ENCODE measurements at places on chromosomes 16 and 17.

DNA sequence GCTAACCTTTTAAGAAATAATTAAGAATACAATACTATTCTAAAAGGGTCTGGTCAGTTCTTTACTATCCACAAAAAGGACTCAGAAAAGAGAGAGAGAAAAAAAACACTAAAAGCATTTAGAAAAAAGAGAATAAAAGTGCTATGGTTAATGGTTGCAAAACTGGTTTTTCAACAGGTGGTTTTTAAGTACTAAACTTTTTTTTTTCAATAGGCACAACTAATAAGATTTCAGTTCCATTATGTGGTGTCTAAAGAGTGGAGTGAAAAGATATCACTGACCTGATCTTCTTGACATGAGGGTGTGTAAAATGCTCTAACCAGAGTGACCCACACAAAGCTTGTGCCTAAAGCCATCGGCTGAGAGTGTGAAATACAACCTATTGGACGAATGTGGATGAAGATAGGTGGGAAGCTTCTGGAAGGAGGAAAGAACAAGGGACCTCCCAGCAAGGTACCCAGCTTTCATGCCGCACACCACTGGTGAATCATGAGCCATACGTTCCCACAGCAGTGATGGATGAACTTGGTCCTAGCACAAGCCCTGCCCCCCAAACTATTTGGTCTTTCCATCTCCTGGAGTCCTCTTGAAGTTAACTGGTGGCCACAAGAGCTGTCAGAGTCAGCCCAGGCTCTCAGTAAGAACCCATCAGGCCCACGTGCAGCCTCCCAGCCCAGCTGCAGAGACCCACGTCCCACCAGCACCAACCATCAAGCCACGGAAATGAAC lies 103.0 kb downstream of the ZFHX3 start:
- peaks cover 15% of the 10 kb centered on the region for H3K36me3 ChIP-seq
- no peak overlapping the region for H3K4me3 ChIP-seq
- no peak for DNase-seq
- peaks cover 1% of the 10 kb centered on the region for H3K27me3 ChIP-seq
- peaks cover 5% of the 10 kb centered on the region for H3K4me1 ChIP-seq
- no peak overlapping the region for H3K27ac ChIP-seq

DNA sequence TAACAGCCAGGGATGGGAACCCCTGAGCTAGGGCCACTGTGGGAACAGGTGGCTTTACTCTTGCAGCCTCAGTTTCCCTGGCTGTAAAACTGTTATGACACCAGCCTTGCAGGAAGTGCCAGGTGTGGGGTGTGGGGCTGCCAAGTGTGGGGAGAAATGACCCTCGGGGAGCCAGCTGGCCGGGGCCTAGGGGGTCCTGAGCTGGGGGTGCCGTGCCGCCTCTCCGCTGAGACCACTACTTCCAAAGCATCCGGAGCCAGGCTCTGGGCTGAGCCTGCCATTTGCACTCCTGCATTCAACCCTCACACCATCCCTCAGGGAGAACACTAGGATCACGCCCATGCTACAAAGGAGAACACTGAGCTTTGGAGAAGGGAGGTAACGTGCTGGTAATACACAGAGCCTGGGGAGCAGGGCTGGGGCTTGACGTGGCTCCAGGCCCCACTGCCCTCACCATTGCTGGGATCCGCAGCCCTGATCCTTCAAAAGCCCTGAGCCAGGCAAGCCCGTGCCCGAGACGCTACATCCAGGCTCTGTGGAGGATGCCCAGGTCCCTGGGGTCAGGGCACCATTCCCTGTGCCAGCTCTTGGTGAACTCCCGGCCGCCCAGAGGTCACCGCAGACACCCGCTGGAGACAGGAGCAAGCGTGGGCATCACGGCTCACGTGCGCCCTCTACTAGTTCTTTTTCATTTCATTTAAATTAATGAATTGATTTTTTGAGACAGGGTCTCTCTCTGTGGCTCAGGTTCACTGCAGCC lies 28.8 kb upstream of the GINS2 start:
- no peak overlapping the region for H3K27ac ChIP-seq
- H3K27me3 ChIP-seq: peaks cover 4% of the 10 kb centered on the region
- no peak overlapping the region for H3K4me3 ChIP-seq
- peaks cover 7% of the 10 kb centered on the region for H3K4me1 ChIP-seq
- H3K36me3 ChIP-seq: peaks cover 3% of the 10 kb centered on the region
- peak; percentile 72 for DNase-seq

- no peak for DNase-seq
- peaks cover 13% of the 10 kb centered on the region for H3K27me3 ChIP-seq
- H3K27ac ChIP-seq: no peak overlapping the region
- H3K4me3 ChIP-seq: no peak overlapping the region
- peaks cover 22% of the 10 kb centered on the region for H3K4me1 ChIP-seq
- no peaks in the 10 kb centered on the region for H3K36me3 ChIP-seq
These were observed 145.0 kb downstream of the SEC14L1 start for GRCh38 chr17:77285594-77286390.

DNA sequence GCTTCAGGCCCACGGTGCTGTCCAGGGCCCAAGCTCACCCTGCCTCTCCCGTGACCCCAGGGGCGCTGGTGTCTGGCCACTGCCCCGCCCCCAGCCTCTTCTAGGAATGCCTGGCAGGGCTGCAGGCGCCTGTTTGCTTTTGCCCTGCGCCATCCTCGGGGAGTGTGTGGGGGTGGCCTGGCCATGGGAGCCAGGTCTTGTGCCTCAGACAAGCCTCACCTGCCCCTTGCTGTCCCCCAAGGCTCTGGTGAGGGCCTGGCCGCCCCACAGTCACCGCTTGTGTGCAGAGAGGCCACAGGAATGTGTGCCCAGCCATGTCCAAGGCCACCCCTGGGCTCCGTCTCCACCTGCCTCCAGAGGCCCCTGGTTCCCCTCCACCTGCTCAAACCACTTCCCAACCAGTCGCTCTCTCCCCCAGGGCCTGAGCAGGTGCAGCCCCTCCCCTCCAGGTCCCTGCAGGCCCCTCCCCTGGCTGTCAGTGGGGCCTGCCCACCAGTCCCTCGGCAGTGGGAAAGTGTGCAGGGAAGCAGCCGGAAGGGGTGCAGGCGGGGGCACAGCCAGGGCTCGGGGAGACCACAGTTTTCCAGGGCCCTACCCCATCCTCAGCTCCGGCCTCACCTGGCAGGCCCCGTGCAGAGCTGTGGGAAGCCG lies 841 bp upstream of the IGFALS start:
- H3K4me3 ChIP-seq: no peak overlapping the region
- H3K4me1 ChIP-seq: no peaks in the 10 kb centered on the region
- peaks cover 10% of the 10 kb centered on the region for H3K36me3 ChIP-seq
- H3K27ac ChIP-seq: no peak overlapping the region
- no peaks in the 10 kb centered on the region for H3K27me3 ChIP-seq

GRCh38 chr17:76452127-76452659 lies 759 bp downstream of the UBE2O start:
- H3K27ac ChIP-seq: no peak overlapping the region
- H3K27me3 ChIP-seq: peaks cover 3% of the 10 kb centered on the region
- H3K4me3 ChIP-seq: peak overlapping the region; percentile 94
- no peaks in the 10 kb centered on the region for H3K36me3 ChIP-seq
- peaks cover 20% of the 10 kb centered on the region for H3K4me1 ChIP-seq
- peak; percentile 47 for DNase-seq

DNA sequence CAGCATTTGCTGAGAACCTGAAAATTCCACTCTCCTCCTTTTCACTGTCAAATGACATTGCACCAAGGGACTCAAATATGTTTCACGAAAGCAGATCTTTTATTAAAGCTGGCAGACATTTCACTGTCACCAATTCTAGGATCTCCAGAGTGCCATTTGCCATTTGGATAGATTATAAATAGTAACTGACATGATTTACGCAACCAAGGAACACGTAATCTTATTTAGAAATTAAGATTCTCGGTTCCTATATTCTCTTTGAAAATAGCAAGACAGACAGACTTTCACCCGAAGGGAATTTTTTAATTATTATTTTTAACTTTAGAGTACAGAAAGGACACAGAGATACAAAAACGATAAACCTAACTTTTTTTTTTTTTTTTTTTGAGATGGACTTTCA lies 49.6 kb downstream of the ANKFY1 start:
- no peaks in the 10 kb centered on the region for H3K27me3 ChIP-seq
- no peak overlapping the region for H3K4me3 ChIP-seq
- peaks cover 6% of the 10 kb centered on the region for H3K4me1 ChIP-seq
- peaks cover 9% of the 10 kb centered on the region for H3K36me3 ChIP-seq

DNA sequence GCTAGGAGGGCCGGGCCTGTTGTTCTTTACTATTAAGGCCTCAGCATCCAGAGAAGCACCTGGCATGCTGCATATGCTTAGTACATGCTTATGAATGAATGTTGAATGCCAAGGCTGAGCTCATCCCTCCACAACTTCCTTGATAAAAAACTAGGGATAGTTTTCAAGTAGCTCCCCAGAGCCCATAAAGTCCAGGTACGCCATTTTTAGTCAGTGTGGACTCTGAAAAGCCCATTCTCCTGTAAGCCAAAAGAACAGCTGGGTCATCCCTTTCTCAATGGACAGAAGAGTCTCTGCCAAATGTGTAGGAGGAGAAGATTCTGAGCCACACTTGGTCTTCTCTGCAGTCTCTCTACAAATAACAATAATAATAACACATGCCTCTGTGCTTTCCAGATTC lies 8.9 kb upstream of the ITGB3 start:
- DNase-seq: no peak
- no peaks in the 10 kb centered on the region for H3K36me3 ChIP-seq
- peaks cover 9% of the 10 kb centered on the region for H3K4me1 ChIP-seq
- H3K27ac ChIP-seq: no peak overlapping the region
- no peak overlapping the region for H3K4me3 ChIP-seq

DNA sequence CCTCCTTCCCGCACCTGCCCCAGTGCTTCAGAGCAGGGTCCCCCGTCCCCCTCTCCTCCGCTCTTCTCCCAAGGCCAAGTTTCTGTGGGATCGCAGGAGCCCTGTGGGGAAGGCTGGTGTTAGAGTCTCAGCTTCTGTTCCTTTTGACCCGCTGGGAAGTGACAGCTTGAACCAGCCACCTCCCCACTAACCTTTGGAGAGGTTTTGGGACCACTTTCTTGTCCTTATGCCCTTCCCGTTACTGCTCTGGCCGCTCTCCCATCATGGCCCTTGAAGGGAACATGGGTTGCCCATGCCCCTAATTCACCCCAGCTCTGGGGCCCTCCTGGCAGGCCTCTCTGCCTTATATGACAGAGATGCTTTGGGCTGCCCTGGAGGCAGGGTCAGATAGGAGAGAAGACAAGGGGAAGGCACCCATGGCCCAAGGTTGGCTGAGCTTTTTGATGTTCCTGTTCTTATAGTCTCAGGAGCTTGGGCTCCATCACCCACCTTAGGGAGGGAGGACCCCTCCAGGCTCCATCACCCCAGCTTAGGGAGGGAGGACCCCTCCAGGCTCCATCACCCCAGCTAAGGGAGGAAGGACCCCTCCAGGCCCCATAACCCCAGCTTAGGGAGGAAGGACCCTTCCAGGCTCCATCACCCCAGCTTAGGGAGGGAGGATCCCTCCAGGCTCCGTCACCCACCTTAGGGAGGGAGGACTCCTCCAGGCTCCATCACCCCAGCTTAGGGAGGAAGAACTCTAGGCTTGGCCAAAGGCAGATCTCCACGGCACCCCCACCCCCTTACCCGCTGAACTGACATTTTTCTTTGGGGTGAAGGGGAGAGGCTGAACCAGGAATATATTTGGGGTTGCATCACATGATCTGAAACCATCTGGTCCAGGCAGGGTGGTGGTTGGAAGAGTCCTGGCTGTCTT lies 45.0 kb downstream of the NT5M start:
- H3K27ac ChIP-seq: no peak overlapping the region
- peaks cover 1% of the 10 kb centered on the region for H3K27me3 ChIP-seq
- no peak overlapping the region for H3K4me3 ChIP-seq
- no peaks in the 10 kb centered on the region for H3K36me3 ChIP-seq
- DNase-seq: no peak

GRCh38 chr16:5075637-5076036 lies 4.0 kb downstream of the ALG1 start:
- H3K27ac ChIP-seq: no peak overlapping the region
- no peak overlapping the region for H3K4me3 ChIP-seq
- peaks cover 18% of the 10 kb centered on the region for H3K36me3 ChIP-seq
- H3K4me1 ChIP-seq: peaks cover 4% of the 10 kb centered on the region
- no peak for DNase-seq

DNA sequence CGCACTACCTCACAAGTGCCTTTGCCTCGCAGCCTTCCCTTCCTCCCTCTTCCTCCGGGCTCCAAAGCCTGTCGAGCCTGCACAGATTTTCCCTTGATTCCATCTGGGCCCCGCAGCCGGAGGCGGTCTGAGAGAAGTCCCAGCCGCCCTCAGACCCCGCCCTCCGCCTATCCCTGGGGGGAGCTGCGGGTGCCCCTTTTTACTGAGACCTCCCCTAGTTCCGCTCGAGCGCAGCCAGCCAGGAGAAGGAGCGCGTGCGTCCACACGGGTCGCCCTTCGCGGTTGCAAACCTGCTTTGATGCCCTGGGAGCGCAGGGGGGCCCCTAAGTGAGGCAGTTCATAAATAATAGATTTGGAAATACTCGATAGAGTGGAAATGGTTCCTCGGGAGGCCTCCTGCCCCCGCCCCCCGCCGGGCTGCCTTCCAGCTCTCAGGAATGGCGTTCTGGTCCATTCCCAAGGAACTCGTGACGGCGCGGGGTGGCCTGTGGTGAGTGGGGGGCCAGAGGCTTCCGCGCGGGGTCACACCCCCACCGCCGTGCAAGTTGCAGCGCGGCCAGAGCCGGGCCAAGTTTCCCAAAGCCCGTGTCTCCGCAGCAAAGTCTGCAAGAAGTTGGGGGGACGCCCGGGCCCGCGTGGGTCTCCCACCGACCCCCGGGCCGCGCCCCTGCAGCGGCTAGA lies 610 bp downstream of the C16orf74 start:
- no peak overlapping the region for H3K27ac ChIP-seq
- H3K4me3 ChIP-seq: peak overlapping the region; percentile 89
- H3K27me3 ChIP-seq: peaks cover 6% of the 10 kb centered on the region
- H3K4me1 ChIP-seq: peaks cover 26% of the 10 kb centered on the region
- DNase-seq: no peak

GRCh38 chr17:2336215-2336851 lies at the start of gene TSR1:
TSR1 (minus strand) TSS chr17:2336457; CDS start chr17:2336427, 30 bp downstream.
- peaks cover 10% of the 10 kb centered on the region for H3K36me3 ChIP-seq
- peak; percentile 91 for DNase-seq
- H3K4me3 ChIP-seq: peak within 1 kb of the TSS; percentile 99
- peak within 1 kb of the TSS; percentile 89 for H3K27ac ChIP-seq
- H3K27me3 ChIP-seq: peaks cover 10% of the 10 kb centered on the region

- peaks cover 24% of the 10 kb centered on the region for H3K4me1 ChIP-seq
- H3K27ac ChIP-seq: no peak overlapping the region
- H3K4me3 ChIP-seq: no peak overlapping the region
- no peak for DNase-seq
- no peaks in the 10 kb centered on the region for H3K27me3 ChIP-seq
These were observed 86.6 kb downstream of the SNX11 start for GRCh38 chr17:48194097-48194550.

DNA sequence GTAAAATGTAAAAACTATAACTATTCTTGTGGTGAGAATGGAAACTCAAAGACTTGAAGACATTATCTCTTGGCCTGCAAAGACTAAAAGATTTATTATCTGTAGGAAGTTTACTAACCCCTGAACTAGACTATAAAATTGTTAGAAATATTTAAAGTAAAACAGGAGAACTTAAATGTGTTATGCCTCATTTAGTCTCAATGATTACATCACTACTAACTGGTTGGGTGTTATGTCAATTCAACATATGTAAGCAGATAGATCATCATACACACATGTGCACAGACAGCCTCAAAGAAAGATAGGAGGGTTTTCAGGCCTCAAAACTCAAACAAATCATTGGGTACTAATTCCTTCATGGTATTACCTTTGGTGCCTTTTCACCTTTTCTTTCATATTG lies 7.6 kb downstream of the STX8 start:
- H3K4me1 ChIP-seq: peaks cover 7% of the 10 kb centered on the region
- no peak overlapping the region for H3K27ac ChIP-seq
- DNase-seq: no peak

- DNase-seq: peak; percentile 35
- H3K4me3 ChIP-seq: peak overlapping the region; percentile 94
- peaks cover 4% of the 10 kb centered on the region for H3K36me3 ChIP-seq
- H3K27me3 ChIP-seq: peaks cover 20% of the 10 kb centered on the region
- H3K27ac ChIP-seq: peak overlapping the region; percentile 80
These were observed 1.0 kb upstream of the ARMC5 start for GRCh38 chr16:31458073-31458843.

Data from endothelial cell (in vitro differentiated cells).